ENCODE measurements at places on chromosomes 11 and 22.
A peak's percentile ranks its signal among the peaks of the same experiment; 100 is the strongest.

DNA sequence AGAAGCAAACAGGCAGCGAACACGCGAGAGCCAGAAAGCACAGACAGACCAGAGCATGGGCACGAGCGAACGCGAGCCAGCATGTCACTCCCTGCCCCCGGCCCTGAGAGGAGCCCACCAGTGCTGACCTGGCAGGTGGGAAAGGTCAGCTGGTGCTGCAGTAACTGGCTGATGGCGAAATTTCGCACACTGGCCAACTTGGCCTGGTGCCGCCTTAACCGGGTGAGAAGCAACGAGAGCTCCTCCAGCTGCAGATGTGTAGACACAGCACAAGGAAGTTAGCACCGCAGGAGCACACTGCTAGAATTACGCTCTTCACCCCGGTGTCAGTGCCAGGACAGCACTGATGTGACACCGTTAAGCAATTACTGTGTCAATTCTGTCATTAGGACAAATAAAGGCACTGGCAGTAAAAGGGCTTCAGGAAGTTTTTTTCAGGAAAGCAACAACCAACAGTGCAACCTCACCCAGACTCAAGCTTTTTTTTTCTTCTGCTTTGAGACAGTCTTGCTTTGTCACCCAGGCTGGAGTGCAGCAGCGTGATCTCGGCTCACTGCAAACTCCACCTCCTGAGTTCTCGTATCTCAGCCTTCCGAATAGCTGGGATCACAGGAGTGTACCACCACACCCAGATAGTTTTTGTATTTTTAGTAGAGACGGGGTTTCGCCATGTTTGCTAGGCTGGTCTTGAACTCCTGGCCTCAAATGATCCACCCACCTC, 76.8 kb downstream of the C11orf58 start:
- peak; percentile 67 for DNase-seq

DNA sequence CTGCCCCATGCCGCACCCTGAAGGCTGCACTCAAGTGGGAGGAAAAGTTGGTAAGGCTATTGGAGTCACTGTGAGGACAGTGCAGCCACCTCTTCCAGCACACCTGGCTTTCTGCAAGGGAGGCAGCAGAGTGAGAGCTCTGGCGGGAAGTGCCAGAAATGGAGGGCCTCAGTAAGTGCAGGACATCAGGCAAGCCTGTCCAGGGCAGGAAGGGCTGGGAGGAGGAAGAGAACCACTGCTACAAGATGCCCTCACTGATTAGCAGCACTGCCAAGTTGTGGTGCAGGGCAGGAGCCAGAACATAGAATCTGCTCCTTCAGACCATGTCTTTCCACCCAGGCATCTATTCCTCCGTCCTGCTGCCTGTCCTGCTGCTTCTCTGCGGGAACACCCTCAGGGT, 61.2 kb upstream of the CLTCL1 start:
- DNase-seq = no peak

- peak; percentile 38 for DNase-seq
Measured at GRCh38 chr11:22193348-22194051, 615 bp downstream of the ANO5 start.

- no peak for DNase-seq
Measured at GRCh38 chr22:47918276-47918921, 1155.9 kb downstream of the TBC1D22A start.

- DNase-seq = no peak
Measured at GRCh38 chr22:32661296-32661695, 140.2 kb upstream of the TIMP3 start.

DNA sequence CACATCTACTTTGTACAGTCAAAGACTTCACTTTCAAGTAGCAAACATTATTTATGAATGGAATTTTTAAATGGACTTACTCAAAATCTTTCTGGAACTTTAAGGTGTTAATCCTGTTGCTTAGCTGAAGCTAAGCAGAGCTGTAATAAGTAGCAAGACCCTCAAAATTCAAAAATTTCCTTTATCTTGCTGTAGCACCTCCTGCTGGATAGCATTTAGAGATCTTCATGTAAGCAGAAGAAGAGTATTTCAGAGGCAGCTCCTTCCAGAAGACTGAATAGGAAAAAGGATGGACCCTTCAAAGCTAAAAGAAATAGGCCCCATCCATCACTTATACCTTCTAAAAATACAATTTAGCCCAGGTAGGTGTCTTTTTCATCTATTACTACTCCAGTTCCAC, 3.4 kb downstream of the PHF21A start:
- no peak for DNase-seq

DNA sequence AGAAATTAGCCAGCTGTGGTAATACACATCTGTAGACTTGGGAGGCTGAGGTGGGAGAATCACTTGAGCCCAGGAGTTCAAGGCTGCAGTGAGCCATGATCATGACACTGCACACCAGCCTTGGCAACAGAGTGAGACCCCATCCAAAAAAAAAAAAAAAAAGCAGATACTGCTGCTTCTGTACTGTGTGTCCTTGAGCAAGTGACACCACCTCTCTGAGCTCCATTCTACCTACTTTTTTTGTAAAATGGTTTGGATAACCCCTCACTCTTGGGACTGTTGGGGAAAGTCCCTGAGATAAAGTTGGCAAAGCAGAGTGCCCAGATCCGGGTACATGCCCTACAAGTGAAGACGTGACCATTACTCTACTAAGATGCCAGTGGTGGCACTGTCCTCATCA, 2.7 kb downstream of the SEC14L3 start:
- no peak for DNase-seq

DNA sequence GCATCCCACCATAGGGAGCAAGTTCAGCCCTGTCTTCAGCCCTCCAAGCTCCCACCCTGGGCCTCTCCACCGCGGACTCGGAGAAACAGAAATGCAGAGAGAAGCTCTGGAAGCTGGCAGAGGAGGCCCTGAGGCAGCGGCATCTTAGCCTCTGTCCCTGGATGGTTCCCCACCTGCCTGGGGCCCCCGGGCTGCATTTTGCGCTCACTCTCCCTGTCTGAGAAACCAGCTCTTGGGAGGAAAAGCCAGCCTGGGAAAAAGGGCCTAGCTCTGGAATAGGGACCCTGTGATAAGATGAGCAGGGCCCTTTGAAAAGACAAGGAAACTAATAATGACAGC, 12.0 kb upstream of the SPI1 start:
- DNase-seq = no peak

- DNase-seq = no peak
Measured at GRCh38 chr11:125449565-125449964, 46.5 kb downstream of the FEZ1 start.

DNA sequence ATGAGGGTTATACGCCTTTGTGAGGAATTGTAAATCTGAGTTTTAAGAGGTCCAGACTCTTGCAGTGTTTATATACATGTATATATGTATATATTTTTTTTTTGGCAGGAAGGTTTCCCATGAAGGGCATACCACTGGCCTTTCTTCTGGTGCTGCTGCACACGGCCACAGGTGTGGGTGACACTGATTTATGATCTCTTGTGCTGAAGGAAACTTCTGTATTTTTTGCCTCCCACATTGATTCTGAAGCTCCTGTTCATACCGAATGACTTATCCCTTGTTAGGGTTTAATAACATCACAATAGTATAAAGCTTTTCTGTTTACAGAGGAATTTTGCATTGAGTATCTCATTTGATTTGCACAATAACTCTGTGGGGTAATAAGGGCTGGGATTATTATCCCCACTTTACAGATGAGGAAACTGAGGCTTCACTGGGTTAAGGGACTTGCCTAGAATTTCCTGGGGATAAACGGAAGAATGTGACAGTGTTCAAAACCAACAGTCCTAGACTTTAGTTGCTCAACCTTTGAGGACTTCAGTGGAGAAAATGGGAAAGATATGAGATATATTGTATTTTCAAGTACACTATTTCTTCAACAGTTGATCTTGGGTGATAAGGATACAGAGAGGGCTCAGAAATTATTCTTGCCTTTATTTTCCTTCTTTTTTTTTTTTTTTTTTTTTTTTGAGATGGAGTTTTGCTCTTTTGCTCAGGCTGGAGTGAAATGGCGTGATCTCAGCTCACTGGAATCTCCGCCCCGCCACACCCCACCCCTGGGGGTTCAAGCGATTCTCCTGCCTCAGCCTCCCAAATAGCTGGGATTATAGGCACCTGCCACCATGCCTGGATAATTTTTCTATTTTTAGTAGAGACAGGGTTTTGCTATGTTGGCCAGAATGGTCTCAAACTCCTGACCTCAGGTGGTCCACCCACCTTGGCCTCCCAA, 70.1 kb downstream of the MICAL2 start:
- no peak for DNase-seq
